ENCODE measurements at places on chromosomes 3 and 15. TPM values are rescaled to one million over a fixed set of nuclear protein-coding genes. Genes with fewer than 3 reads are reported as not detected.

The SLC9C1 gene
- total RNA-seq, result not detected

- no peak for DNase-seq
These were observed 305.0 kb upstream of the SLCO3A1 start for GRCh38 chr15:91548549-91548948.

DNA sequence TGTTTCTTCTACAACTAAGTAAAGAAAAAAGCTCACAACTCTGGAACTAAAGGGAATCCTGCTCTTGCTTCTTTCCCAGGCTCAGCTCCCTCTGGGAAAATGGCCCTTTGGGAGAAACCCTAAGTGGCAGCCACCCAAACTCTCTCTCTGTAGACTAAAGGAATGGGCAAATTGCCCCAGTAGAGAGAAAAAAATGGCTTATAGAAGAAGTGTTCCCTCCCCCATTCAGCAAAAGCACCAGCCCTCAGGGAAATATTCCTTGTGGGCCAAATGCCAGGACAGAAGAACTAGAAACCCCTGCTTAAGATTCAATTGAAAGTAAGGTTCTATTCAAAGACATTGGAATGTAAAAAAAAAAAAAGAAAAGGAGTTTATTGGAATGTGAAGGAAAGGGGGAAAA, 603.7 kb upstream of the ALCAM start:
- no peak for DNase-seq

GRCh38 chr3:34053626-34054025, 255.2 kb downstream of the PDCD6IP start:
- no peak for DNase-seq
